Natural killer cell treated with Interleukin-12 subunit alpha and Interleukin-12 subunit beta and Interleukin-15 and Interleukin-18, amount 100 ng/mL, for 72 hours (primary cell): ENCODE measurements at places on chromosomes 5 and 9.

- H3K36me3 ChIP-seq, result peaks cover 4% of the 10 kb centered on the region
- DNase-seq, result no peak
- no peaks in the 10 kb centered on the region for H3K4me1 ChIP-seq
- H3K4me3 ChIP-seq, result no peak overlapping the region
Observed at GRCh38 chr9:104074876-104075275, 19.2 kb upstream of the SMC2 start.

- no peak for DNase-seq
- H3K4me3 ChIP-seq, result no peak overlapping the region
- H3K36me3 ChIP-seq, result no peaks in the 10 kb centered on the region
Observed at GRCh38 chr5:173747876-173748275, 131.4 kb upstream of the BOD1 start.

- peaks cover 54% of the 10 kb centered on the region for H3K36me3 ChIP-seq
- no peak overlapping the region for H3K4me3 ChIP-seq
- H3K27me3 ChIP-seq, result no peaks in the 10 kb centered on the region
- peak overlapping the region; percentile 20 for H3K27ac ChIP-seq
- no peak for DNase-seq
Observed at GRCh38 chr5:148403344-148403743, 19.6 kb downstream of the FBXO38 start.

- H3K27ac ChIP-seq, result no peak overlapping the region
- no peak overlapping the region for H3K4me3 ChIP-seq
- peaks cover 17% of the 10 kb centered on the region for H3K27me3 ChIP-seq
- no peak for DNase-seq
- peaks cover 6% of the 10 kb centered on the region for H3K4me1 ChIP-seq
Observed at GRCh38 chr5:176561259-176561658, 12.1 kb downstream of the CDHR2 start.

GRCh38 chr5:172429201-172429940 lies 25.0 kb downstream of the SH3PXD2B start:
- DNase-seq, result no peak
- no peak overlapping the region for H3K27ac ChIP-seq
- no peak overlapping the region for H3K4me3 ChIP-seq
- H3K36me3 ChIP-seq, result no peaks in the 10 kb centered on the region
- no peaks in the 10 kb centered on the region for H3K4me1 ChIP-seq
